ENCODE measurements at places on chromosomes 2 and 18. TPM values are rescaled to one million over a fixed set of nuclear protein-coding genes. Genes with fewer than 3 reads are reported as not detected.

GRCh38 chr2:186064507-186064906 is 325.9 kb downstream of the FSIP2 start:
- no peak for DNase-seq
- no peak overlapping the region for H3K4me3 ChIP-seq
- H3K27me3 ChIP-seq: no peaks in the 10 kb centered on the region

- H3K27ac ChIP-seq: no peak overlapping the region
- H3K36me3 ChIP-seq: no peaks in the 10 kb centered on the region
- H3K27me3 ChIP-seq: no peaks in the 10 kb centered on the region
- H3K4me3 ChIP-seq: no peak overlapping the region
These were observed 1208.6 kb upstream of the ZEB2 start for GRCh38 chr2:145728511-145728910.

GRCh38 chr2:172735582-172736423 is at the start of gene RAPGEF4:
TSS of gene RAPGEF4 (plus strand) at chr2:172735845. CDS start at chr2:172735984, 139 bp downstream.
- H3K4me3 ChIP-seq: peak within 1 kb of the TSS; percentile 44
- H3K4me1 ChIP-seq: no peaks in the 10 kb centered on the region
- peaks cover 20% of the 10 kb centered on the region for H3K27me3 ChIP-seq

GRCh38 chr2:158060835-158061435 is 40.7 kb upstream of the UPP2 start:
- H3K4me3 ChIP-seq: no peak overlapping the region
- H3K27me3 ChIP-seq: no peaks in the 10 kb centered on the region
- no peak for DNase-seq

ITGB6 gene
- total RNA-seq: 6.9 TPM

DNA sequence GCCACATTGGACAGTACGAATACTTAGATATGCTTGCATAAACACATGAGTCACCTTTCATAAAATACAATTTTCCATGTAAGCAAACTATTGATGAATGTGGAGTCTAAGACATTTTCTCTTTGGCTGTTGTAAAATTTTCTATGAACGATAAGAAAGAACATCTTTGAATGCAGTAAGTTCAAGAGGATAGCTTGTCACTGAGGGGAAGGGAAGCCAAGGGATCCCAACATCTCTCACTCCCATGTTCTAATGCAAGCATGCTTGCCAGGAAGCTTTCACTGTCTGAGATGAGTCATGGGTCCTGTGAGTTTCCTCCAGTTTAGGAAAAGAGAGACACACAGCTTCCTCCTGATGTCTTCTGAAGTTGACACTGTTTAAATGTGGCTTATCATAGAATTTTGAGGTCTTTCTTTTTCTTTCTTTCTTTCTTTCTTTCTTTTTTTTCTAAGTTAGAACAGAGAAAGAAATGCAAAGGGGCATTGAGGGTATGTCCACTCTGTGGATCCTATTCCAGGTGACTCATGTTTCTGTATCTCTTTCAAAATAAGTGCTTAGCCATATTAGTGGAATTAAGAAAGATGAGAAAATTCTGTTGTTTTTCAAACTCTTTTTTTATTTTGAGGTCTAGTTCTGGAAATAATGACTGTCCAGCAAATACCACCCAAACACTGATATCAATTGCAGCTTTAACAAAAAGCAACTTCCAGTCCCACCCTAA is 146.6 kb downstream of the RDH14 start:
- H3K4me3 ChIP-seq: no peak overlapping the region
- no peaks in the 10 kb centered on the region for H3K36me3 ChIP-seq
- peaks cover 16% of the 10 kb centered on the region for H3K4me1 ChIP-seq
- no peaks in the 10 kb centered on the region for H3K27me3 ChIP-seq

GRCh38 chr2:80244905-80245584 is 59.5 kb downstream of the LRRTM1 start:
- no peak overlapping the region for H3K4me3 ChIP-seq
- H3K27ac ChIP-seq: no peak overlapping the region
- no peaks in the 10 kb centered on the region for H3K36me3 ChIP-seq

DNA sequence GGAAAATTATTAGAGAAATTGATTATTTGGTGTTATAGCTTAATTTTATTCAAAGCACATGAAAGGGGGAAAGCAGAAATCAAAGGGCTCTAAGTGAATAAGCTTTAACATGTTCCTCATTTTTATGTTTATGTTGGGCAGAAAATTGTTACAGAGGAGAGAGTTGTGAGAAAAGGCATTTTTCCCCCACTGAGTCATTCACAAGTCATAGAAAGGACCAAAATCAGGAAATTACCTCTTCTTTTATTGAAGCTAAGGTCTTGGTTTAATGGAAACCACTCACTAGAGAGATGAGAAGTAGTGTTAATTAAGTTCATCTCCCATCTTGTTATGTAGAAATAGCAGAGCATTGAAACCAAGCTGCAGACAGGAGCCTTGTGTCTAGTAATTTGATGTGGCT is 175.3 kb upstream of the THUMPD2 start:
- no peak for DNase-seq
- no peaks in the 10 kb centered on the region for H3K27me3 ChIP-seq
- no peak overlapping the region for H3K4me3 ChIP-seq
- no peaks in the 10 kb centered on the region for H3K4me1 ChIP-seq
- H3K27ac ChIP-seq: no peak overlapping the region

ALPP gene
- 0.35 TPM for total RNA-seq

ZFAND2B gene
- total RNA-seq: 73.1 TPM

- no peaks in the 10 kb centered on the region for H3K27me3 ChIP-seq
- H3K4me3 ChIP-seq: no peak overlapping the region
- H3K27ac ChIP-seq: no peak overlapping the region
- no peak for DNase-seq
- no peaks in the 10 kb centered on the region for H3K36me3 ChIP-seq
These were observed 57.2 kb downstream of the LRRTM1 start for GRCh38 chr2:80247339-80247738.

- peaks cover 6% of the 10 kb centered on the region for H3K36me3 ChIP-seq
- DNase-seq: no peak
- peaks cover 5% of the 10 kb centered on the region for H3K4me1 ChIP-seq
These were observed 45.0 kb downstream of the METTL4 start for GRCh38 chr18:2526329-2526728.

AKAIN1 gene
- total RNA-seq: not detected

TNS1 gene
- total RNA-seq: 3.3 TPM

- DNase-seq: no peak
- H3K4me1 ChIP-seq: peaks cover 54% of the 10 kb centered on the region
- H3K27ac ChIP-seq: peak overlapping the region; percentile 27
- no peak overlapping the region for H3K4me3 ChIP-seq
These were observed 70.4 kb downstream of the LRRFIP1 start for GRCh38 chr2:237697586-237698357.

GRCh38 chr2:11616851-11617415 is 53.1 kb downstream of the NTSR2 start:
- H3K36me3 ChIP-seq: peaks cover 23% of the 10 kb centered on the region
- no peaks in the 10 kb centered on the region for H3K27me3 ChIP-seq
- peaks cover 5% of the 10 kb centered on the region for H3K4me1 ChIP-seq
- no peak overlapping the region for H3K27ac ChIP-seq
- no peak overlapping the region for H3K4me3 ChIP-seq
